ENCODE measurements at places on chromosomes 5 and 9.

DNA sequence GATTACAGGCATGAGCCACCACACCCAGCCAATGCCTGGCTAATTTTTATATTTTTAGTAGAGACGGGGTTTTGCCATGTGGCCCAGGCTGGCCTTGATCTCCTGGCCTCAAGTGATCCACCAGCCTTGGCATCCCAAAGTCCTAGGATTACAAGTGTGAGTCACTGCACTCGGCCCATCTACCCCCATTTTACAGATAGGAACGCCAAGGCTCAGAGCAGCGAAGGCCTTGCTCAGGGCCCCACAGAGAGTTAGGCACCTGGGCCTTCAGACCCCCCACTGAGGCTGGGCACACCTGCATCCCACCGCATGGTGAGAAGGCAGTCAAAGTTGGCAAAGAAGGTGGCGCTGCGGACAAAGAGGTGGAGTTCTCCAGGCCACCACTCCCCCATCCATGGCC lies 143.1 kb downstream of the GAPVD1 start:
- no peak for DNase-seq

DNA sequence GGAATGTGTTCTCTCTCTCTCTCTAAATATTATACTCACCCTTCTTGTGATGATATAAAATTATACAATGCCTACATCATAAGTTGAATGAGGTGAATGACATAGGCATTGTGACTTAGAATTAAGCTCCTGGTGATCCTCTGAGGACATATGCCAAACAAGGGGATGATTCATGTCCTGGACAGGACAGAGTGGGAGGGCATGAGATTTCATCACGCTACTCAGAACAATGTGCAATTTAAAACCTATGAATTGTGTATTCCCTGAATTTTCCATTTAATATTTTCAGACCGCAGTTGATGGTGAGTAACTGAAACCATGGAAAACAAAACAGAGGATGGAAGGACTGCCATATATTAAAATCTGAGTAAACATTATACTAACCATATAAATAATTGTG lies 782.2 kb upstream of the NUDT12 start:
- DNase-seq: no peak

GRCh38 chr9:132366481-132366880 lies 11.7 kb upstream of the SETX start:
- DNase-seq: no peak

- DNase-seq: no peak
Observed at GRCh38 chr5:82894716-82895115, 182.5 kb downstream of the TMEM167A start.

DNA sequence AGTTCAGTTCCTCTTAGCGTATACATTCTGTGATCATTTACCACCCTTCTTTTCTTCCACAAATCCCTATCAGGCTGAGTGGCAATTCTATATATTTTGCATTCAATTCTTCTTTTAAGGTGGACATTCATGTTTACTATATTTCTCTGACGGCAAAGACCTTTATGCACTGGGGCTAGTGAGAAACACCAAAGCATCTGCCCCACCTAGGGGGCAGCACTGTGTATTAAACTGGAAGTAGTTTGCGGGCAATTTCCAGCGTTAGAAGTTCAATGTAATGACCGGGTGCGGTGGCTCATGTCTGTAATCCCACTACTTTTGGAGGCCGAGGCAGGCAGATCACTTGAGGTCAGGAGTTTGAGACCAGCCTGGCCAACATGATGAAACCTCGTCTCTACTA lies 27.9 kb upstream of the FBXL7 start:
- no peak for DNase-seq

DNA sequence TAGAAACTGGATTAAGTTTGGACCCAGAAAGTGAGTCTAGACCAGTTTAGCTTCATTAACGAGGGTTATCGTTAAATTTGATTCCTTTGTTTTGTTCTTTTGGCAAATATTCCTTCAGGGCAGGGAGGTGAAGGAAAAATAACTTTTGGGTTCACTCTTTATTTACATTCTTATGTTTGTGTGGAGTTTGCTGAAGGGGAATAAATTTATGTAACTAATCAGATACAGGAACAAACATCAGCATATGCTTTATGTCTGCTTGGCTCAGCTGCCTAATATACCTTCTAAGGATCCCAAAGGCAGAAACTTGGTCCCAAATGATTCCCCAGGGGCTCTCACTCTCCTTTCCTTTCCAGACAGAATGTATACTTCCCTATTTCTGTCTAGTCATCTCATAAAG lies 132.4 kb downstream of the MCTP1 start:
- DNase-seq: no peak

- DNase-seq: peak; percentile 84
Observed at GRCh38 chr5:32174011-32174870, at the start of gene GOLPH3. GOLPH3 (minus strand) TSS chr5:32174319; CDS start chr5:32174034, 285 bp downstream.

All from GM12891 (cell line).